ENCODE measurements at places on chromosomes 16 and 17.

- no peak for DNase-seq
These were observed 16.3 kb downstream of the SCN4A start for GRCh38 chr17:63956296-63956920.

DNA sequence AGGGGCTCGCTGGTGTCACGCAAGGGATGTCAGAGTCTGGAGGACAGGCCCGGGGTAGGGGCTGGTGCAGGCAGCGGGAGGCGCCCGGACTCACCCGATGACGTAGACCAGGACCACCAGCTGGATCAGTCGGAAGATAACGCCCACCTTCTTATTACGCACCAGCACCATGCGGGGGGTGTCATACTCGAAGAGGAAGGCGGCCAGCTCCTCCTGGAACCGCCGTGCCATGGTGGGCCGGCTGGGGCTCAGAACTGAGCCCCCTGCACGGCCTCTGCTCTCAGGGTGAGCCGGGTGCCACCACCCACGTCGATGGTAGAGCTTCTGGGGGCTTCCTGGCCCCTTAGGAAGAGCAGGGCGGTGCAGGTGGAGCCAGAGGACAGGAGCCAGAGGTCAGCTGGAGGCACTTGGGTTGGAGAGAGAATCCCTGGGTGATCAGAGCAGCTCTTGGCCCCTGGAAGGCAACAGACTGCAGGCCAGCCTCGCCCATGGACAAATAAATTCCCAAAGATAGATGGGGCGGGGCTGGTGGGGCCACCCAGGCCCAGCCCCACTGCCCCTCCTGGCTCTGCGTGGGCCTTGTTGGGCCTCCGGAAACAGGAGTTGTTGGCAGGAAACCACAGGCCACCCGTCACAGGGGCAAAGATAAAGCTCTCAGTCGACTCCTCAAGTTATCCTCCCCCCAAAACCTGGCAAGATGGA is at the start of gene P2RX1:
Gene P2RX1 (minus strand): TSS at position 471 of the 702 bp plus-strand sequence. CDS start 240 bp downstream, at position 231.
- DNase-seq, result no peak

DNA sequence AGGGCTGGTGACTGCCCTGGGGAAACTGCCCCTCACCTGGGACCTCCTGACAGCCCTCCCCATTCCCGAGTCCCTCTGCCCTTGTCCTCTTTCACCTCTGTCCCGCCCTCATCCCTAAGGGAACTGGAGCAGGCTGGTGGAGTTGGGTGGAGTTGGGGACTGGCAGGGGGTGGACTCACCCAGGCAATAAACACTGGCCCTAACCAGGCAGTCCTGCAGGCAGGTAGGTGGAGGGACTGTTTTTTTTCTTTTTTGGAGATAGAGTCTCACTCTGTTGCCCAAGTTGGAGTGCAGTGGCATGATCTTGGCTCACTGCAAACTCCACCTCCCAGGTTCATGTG is 11.7 kb downstream of the GCGR start:
- DNase-seq, result no peak

- DNase-seq, result no peak
These were observed 1.3 kb downstream of the NLRC5 start for GRCh38 chr16:56990407-56991286.

DNA sequence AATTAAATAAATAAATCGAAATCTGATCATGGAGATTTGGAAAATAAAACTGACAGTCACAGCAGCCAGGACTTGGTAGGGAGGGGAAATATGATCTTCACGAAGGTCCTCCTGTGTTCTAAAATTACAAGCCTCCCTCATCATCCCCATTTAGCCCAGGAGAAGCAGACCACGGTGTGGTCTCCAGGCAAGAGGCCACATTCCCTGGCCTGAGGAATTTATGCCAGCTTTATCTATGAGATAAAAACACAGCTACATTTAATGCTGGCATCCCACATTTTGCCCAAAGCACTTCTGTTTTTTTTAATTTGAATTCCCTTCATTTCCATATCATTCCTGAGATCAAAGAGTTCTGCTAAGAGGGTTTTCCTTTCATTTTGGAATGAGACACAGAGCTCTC is 43.2 kb downstream of the ABCC12 start:
- DNase-seq, result no peak

- no peak for DNase-seq
These were observed 3.0 kb downstream of the JPT2 start for GRCh38 chr16:1681032-1681431.

- no peak for DNase-seq
These were observed 30.8 kb upstream of the CALB2 start for GRCh38 chr16:71327720-71328119.

- DNase-seq, result peak; percentile 64
These were observed at the start of gene IGFBP4 for GRCh38 chr17:40443196-40443987. IGFBP4 (plus strand) TSS chr17:40443450; CDS start chr17:40443736, 286 bp downstream.

- no peak for DNase-seq
These were observed 423.2 kb upstream of the C16orf82 start for GRCh38 chr16:26643519-26643918.

GRCh38 chr17:6923385-6923784 is 72.5 kb upstream of the ALOX12 start:
- DNase-seq, result no peak

DNA sequence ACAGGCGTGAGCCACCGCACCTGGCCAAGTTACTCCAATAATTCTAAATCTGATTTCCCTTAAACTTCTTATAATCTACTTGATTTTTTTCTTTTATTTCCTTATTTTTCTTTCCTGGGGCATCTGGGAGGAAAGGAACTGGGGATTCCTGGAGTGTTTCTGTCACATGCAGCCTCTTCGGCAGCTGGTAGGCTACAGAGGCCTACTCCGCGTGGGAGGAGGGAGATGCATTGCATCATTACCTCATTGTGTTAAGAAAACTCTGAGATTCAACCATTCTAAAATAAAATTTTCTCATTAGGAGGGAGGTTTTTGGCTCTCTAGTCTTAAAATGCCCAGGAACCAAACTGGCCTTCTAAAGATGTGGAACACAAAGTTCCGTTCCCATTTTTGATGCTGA is 64.0 kb downstream of the SOX9 start:
- DNase-seq, result no peak

GRCh38 chr17:12998461-12998860 is 19.4 kb downstream of the ELAC2 start:
- no peak for DNase-seq

GRCh38 chr16:86517652-86518258 is 7.4 kb downstream of the FOXF1 start:
- DNase-seq, result peak; percentile 39

DNA sequence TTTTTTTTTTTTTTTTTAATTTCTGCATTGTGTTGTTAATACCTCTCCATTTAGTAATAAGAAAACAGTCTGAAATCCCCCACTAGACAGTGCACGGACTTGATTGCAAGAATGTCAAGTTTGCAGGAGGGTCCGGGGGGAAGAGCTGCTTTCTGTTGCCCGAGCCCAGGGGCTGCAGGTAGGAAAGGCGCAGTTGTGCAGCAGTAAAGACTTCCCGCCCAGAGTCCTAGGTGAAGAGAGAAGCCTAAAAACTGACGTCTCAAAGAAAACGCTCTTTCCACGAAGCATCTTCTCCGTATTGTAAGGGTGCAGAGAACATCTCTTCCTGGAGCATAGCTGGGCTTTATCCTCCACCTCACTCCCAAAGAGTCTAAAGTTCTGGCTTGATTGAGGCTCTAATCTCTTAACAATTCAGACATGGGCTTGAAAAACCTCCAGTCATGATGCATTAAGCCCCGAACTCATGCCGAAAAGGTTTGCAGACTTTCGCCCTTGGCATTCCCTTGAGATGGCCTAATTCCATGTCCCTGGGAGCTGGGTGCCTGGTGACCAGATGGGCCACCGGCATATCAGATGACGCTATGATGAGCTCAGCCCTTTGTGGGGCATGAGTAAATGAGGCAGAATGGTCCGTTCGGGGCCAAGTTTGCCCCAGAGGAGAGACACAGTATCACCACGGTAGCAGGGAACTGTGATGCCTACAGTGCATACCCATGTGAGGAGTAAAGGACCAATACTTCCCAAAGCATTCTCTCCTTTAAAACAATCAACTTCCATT is 436.2 kb upstream of the ZFHX3 start:
- DNase-seq, result peak; percentile 57

DNA sequence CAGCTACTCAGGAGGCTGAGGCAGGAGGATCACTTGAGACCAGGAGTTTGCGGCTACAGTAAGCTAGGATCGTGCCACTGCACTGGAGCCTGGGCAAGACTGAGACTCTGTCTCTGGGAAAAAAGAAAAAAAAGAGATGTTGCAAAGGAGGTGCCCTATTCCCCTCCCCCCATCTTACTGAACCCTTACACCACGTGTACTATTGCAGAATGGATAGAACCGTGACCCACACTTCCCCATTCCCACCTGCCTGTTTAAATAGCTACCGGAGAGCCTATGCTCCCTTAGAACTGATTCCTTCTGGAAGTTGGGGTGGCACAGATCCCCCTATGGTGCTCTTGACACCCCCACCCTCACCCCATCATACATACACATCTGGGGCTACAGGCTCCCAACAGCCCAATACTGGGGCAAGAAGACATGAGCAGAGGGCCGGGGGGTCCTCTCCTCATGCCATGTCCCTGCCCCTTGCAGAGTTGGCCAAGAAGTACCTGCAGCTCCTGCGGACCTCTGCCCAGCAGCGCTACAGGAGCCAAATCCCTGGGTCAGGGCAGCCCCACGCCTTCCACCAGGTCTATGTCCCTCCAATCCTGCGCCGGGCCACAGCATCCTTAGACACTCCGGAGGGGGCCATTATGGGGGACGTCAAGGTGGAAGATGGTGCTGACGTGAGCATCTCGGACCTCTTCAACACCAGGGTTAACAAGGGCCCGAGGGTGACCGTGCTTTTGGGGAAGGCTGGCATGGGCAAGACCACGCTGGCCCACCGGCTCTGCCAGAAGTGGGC is 35.7 kb downstream of the NLRC5 start:
- no peak for DNase-seq

All from HAP-1 (cell line).